ENCODE measurements at places on chromosomes 1 and 21. TPM values are rescaled to one million over a fixed set of nuclear protein-coding genes. Genes with fewer than 3 reads are reported as not detected.

The PRDM2 gene
- 41.2 TPM for total RNA-seq

DNA sequence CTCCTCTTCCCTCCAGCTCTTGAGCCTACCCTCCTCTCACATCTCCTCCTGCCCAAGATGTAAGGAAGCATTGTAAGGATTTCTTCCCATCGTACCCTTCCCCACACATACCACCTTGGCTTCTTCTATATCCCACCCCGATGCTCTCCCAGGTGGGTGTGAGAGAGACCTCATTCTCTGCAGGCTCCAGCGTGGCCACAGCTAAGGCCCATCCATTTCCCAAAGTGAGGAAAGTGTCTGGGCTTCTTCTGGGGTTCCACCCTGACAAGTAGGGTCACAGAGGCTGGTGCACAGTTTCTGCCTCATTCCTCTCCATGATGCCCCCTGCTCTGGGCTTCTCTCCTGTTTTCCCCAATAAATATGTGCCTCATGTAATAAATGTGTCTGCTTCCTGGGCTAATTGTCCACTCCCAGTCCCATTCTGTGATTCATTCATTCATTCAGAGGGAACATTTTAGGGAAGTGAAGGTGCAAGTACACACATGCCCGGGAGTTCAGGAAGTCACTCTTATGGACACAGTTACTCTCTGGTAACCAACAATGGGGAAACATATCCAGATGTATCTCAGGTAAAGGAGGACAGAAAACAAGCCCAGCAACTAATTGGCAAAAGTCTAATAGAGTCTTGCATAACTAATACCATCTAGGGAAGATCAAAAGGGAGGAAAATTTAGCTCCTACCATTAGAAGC lies 1.9 kb downstream of the SPRR4 start:
- no peak overlapping the region for H3K4me3 ChIP-seq
- DNase-seq = no peak
- no peaks in the 10 kb centered on the region for H3K4me1 ChIP-seq
- peaks cover 9% of the 10 kb centered on the region for H3K27me3 ChIP-seq

- H3K27ac ChIP-seq = no peak overlapping the region
- H3K4me1 ChIP-seq = no peaks in the 10 kb centered on the region
- H3K27me3 ChIP-seq = peaks cover 10% of the 10 kb centered on the region
- no peak for DNase-seq
- H3K4me3 ChIP-seq = no peak overlapping the region
Observed at GRCh38 chr1:115126516-115126915, 37.2 kb upstream of the TSPAN2 start.

GRCh38 chr1:107413951-107414350 lies 273.1 kb downstream of the NTNG1 start:
- peaks cover 4% of the 10 kb centered on the region for H3K27me3 ChIP-seq
- DNase-seq = no peak
- no peak overlapping the region for H3K4me3 ChIP-seq
- H3K36me3 ChIP-seq = no peaks in the 10 kb centered on the region

- H3K36me3 ChIP-seq = peaks cover 2% of the 10 kb centered on the region
- H3K4me3 ChIP-seq = no peak overlapping the region
- no peak overlapping the region for H3K27ac ChIP-seq
- no peak for DNase-seq
- peaks cover 57% of the 10 kb centered on the region for H3K4me1 ChIP-seq
- no peaks in the 10 kb centered on the region for H3K27me3 ChIP-seq
Observed at GRCh38 chr1:151618470-151618869, 6.6 kb downstream of the SNX27 start.
